ENCODE measurements at places on chromosomes 12 and 14.

- DNase-seq: no peak
These were observed 6.4 kb downstream of the KTN1 start for GRCh38 chr14:55586411-55586810.

DNA sequence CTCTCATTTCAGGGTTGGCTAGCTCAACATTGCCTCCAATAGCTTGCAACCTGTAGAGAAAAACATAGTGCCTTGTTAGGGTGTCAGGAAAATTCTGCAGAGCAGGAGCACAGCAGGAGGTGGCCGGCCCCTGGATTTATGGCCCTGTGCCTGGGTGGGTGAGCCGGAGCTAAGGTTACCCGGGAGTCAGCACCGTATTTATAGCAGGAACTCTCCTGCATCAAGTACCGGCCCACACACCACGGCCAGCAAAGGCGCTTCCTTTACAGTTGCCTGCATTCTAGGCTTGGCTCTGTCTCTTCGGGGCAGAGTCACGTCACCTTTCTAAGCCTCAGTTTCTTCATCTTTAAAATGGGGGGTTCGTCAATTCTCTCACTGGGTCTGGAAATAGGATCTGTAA, 52.8 kb upstream of the EML1 start:
- DNase-seq: no peak

- DNase-seq: no peak
These were observed 32.4 kb downstream of the ABCD2 start for GRCh38 chr12:39587225-39587624.

GRCh38 chr12:47348206-47348605, 268.4 kb upstream of the AMIGO2 start:
- DNase-seq: no peak

- no peak for DNase-seq
These were observed 290.4 kb downstream of the AACS start for GRCh38 chr12:125355614-125356013.

DNA sequence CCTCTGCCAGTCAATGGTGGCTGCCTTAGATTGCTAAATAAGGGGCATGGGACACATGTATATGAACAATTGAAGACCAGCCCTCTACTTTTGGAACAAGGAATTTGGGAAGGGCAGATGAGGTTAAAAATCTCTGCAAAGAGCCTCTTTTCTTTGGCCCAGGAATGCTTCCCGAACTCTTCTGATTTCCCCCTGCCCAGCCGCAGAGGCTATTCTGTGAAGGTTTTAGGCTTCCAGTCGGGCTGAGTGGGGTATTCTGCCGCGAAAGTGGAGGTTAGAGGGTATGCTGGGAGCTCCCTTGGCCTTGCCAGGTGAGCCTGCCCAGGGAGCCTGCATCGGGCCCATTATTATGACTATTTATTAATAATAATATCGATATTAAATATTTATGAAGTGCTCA, 1.2 kb downstream of the POU6F1 start:
- no peak for DNase-seq

DNA sequence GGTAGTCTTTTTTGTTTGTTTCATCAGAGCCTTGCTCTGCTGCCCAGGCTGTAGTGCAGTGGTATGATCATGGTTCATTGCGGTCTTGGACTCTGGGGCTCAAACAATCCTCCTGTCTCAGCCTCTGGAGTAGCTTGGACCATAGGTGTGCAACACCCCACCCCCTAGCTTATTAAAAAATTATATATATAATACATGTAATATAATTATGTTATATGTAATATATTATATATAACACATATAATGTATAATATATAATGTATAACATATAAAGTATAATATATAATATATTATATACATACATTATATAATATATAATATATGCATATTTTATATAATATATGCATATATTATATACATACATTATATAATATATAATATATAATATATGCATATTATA, 21.8 kb downstream of the LHX5 start:
- DNase-seq: no peak

- DNase-seq: no peak
These were observed 11.3 kb upstream of the PUS1 start for GRCh38 chr12:131917711-131918306.

- DNase-seq: no peak
These were observed 28.9 kb upstream of the LTA4H start for GRCh38 chr12:96064271-96064670.

DNA sequence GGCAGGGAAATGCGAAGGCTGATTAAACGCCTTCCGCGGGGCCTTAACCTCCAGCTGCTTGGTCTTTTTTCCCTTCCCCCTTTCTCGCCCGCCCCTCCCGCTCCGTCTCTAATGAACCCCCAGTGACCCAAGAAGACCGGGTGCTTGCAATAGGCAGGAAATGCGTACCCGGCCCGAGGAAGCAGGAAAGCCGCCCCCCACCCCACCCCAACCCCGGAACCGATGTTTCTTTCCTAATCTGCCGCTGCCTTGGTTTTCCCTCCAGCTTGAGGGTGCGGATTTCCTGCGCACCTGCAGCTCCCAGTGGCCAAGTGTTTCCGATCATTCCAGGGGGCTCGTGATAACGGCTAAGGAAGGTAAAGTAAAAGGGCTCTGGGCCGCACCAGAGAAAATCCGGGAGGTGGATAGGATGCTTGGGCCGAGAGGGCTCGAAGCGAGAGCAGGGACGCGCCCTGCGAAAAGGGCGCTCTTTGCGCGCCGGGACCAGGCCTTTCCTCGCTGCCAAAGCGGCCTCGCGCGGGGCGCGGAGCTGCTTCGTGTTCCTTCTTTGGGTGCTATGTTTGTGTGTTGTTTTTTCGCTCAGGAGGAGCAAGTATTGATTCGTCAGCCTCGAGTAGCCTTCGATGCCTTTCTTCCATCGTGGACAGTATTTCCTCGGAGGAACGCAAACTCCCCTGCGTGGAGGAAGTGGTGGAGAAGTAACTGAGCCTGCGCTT, 983 bp downstream of the MYF6 start:
- no peak for DNase-seq

GRCh38 chr14:23571701-23572523, 4.3 kb upstream of the AP1G2 start:
- no peak for DNase-seq
